HepG2 (cell line): ENCODE measurements at places on chromosomes 4 and X.

DNA sequence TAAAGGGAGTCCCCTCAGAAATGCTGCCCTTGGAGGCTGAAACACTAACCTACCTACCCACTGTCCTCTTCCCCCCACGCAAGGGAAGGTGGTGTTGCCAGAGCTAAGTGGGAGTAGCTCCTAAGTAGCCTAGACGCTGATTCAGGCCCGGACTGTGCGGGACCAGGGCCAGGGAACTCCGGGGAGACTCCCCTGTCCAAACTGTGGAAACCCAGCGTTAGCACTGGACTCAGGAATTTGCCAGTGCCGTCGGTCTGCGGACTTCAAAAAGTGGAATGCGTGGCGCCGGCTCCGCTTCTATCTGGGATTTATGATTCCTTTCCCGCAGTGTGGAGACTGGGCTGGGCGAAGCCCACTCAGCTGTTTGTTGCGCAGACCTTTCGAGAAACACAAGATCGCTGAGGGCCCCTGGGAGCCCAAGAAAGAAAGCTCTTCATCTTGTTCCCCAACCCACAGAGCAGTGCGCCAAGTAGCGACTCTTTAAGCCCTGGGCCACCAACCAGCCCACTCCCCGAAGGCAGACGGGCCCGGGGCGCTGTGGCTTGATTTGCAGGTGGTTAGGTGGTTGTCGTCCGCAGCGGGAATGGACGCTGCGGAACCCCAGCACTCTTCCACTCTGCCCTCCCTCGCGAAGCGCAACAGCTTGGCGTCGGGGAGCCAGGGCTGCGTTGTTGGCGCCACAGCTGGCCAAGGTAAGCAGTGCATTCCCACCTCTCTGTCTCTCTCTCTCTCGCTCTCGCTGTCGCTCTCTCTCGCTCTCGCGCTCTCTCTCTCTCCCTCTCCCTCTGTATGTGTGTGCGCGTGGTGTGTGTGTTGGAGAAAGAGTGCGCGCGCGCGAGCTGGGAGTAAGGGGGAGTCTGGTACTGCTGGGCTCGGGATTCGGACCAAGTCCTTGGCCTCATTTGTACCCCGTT is 2.0 kb downstream of the TMEM255A start:
- peak; percentile 57 for DNase-seq

- DNase-seq = no peak
These were observed 123.0 kb upstream of the AP1S2 start for GRCh38 chrX:15977644-15978043.

DNA sequence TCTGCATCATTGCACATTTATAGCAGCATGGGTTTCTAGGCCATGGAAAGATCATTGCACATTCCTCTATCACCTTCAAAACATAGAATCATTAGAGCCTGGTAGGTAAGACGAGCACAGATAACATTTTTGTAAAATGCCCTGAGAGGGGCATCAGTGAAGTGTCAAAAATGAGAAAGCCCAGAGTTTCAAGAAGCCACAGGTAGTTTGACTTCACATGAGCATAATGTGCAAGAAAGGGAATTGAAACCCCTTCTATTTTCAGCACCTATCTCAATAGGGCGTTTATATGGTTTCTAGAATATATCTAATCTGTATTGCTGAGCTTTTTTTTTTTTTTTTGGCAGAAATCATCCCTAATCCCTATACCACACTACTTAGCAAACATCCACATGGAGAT is 2441.7 kb downstream of the ARAP2 start:
- DNase-seq = no peak

DNA sequence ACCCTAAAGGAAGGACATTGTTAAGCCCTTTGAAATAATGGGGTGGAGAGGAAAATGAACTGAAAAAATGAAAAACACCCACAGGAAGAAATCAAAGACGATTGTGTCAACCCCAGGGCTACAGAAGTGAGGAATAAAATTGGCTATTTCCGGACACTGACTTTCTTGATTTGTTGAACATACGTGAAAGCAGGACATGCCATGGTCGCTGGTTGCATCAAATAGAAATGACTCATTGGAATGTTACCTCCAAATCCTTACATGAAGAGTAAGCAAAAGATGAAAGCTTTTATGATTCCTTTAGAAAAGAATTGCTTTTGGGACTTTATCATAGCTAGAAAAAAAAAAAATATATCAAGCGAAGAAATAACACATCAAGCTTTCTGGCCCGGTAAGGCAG is 75.3 kb downstream of the DCUN1D4 start:
- DNase-seq = no peak

DNA sequence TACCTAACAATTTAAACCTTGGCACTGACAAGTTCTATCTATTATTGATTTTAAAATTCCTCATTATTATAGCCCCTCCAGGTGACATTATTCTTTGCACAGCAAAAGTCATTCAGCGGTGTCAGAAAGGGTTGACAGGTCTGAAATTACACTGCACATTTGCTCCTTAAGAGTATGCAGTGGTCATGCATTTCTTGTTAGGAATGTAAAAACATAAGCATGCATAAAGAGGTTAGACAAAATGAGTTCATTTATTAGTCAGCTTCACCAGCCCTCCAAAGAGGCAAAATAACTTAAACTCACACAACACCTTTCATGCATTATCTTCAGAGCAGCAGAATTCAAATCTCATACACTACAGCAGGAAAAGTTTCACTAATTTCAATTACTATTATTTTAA is 158.8 kb downstream of the HNRNPD start:
- no peak for DNase-seq

- DNase-seq = no peak
These were observed 59.2 kb upstream of the TMEM47 start for GRCh38 chrX:34716302-34716701.

DNA sequence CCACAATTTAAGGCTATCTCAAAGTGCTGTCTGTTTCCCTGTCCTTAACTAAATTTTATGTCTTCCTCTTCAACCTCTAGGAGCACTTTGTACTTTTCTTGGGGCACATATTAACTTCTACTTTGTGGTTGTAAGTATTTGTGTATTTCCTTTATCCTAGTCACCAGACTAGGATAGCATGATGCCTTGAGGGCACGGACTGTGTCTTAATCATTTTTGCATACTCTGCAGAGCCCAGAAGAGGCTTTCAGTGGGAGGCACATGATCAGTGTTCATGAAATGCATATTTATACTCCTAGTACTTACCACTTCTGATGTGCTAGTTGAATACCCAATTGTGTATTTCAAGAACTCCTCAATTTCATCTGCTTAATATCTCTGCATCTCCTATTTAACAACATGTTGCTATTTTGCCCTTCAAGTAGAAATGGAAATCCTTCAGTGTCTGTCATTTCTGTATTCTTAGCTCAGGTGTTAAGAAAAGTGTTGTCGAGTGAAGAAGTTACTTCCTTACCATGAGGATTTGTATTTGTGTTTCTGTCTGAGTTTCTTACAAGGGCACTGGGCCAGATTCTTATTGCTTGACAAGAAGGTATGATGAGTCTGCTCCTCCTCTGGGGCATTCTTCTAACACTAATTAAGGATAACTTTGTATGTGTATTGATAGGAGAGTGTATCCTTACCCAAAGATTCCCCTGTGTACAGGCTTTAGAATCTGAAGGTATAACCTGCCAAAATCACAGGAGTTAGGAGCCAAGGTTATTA is 28.3 kb upstream of the PGRMC2 start:
- no peak for DNase-seq

- no peak for DNase-seq
These were observed 46.2 kb upstream of the FAM9A start for GRCh38 chrX:8847360-8847759.

GRCh38 chr4:69727926-69728325 is 32.5 kb downstream of the SULT1B1 start:
- DNase-seq = no peak

DNA sequence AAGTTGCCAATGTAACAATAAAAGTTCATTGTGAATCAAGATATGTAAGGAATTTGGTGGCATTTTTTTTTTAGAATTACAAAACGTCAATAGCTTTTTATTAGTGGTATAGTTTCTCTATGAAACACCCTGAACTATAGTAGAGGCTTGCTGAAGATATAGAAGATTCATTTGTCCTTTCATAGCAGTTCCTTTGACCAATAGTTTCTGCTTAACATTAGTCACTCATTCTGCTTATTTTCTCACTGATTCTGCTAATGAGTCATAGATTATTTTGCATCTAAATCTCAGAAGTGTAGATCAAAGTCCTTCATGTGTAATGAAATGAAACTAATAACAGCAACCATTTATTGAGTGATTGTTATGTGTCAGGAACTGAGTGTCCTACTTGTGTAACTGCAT is 205.0 kb upstream of the TET2 start:
- no peak for DNase-seq

DNA sequence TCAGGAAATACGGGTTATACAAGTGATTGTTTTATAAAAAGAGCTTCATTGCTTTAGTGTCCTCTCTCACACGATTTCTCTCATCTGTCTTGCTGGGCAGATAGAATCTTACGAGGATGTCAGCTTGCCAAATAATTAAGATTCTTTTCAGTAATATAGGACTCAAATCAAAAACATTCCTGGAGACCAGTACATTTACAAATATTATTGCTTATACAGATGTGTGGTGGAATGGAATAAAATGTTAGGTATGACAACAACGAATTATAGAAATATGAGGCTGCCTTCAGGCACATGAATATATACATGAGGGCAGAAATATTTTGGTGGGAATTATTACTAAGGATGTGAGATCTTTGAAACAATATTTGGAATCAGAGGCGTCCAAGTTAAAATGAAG is 88.9 kb downstream of the GC start:
- DNase-seq = no peak

GRCh38 chrX:136754651-136755050 is 26.1 kb downstream of the ARHGEF6 start:
- DNase-seq = no peak
